ENCODE measurements at places on chromosomes 3 and 15.
A peak's percentile ranks its signal among the peaks of the same experiment; 100 is the strongest.

DNA sequence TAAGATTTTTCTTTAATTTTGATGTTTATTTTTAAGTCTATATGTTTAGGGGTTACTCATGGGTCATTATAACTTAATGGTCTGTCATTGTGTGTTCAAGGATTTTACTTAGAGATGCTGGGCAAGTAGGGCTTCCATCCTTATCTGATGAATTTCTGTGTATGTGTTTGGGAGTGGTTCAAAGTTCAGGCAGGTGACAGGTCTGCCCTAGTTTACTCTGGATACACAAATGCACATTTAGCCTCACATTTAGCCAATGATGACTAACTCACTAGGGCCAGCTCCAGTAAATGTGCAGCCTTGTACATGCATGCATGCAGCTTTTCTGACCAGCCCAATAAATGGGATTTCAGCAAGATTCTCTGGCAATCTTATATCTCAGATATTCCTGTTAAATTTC is 554.1 kb downstream of the SI start:
- no peak for DNase-seq

- no peak for DNase-seq
Observed at GRCh38 chr15:60044636-60045270, 40.6 kb downstream of the FOXB1 start.

- no peak for DNase-seq
Observed at GRCh38 chr3:103308921-103309320, 874.1 kb downstream of the ZPLD1 start.

- no peak for DNase-seq
Observed at GRCh38 chr15:80549191-80549590, 145.0 kb downstream of the ARNT2 start.

GRCh38 chr3:37218206-37218605 is 43.8 kb upstream of the LRRFIP2 start:
- DNase-seq: no peak

- no peak for DNase-seq
Observed at GRCh38 chr3:153274561-153274960, 112.5 kb downstream of the RAP2B start.

DNA sequence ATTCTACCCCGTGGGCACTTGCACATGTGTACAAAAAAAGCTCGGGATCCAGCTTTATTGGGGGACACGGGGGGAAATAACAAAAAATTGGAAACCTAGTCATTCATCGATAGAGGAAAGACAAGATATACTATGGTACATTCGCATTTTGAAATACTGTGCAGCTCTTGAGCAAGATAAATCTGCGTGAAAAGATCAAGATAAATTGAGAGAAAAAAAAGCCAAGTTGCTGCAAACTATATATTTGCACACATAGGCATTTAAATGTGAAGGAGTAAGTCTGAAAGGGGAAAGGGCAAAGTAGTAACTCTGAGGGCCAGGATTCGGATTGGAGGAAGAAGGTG is 620 bp upstream of the UBR1 start:
- no peak for DNase-seq

DNA sequence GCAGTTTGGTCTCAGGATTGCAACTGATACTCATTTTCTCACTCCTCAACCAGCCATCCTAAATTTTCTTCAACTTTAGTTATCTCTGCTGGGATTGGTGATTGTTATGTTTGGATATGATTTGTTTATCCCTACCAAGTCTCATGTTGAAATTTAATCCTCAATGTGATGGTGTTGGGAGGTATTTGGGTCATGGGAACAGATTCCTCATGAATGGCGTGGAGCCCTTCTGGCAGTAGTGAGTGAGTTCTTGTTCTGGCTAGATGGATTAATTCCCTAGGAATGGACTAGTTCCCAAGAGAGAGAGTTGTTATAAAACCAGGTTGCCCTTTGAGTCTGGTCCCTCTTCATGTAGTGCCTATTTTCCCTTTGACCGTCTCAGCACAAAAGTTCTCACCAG is 399.9 kb downstream of the SQOR start:
- no peak for DNase-seq

DNA sequence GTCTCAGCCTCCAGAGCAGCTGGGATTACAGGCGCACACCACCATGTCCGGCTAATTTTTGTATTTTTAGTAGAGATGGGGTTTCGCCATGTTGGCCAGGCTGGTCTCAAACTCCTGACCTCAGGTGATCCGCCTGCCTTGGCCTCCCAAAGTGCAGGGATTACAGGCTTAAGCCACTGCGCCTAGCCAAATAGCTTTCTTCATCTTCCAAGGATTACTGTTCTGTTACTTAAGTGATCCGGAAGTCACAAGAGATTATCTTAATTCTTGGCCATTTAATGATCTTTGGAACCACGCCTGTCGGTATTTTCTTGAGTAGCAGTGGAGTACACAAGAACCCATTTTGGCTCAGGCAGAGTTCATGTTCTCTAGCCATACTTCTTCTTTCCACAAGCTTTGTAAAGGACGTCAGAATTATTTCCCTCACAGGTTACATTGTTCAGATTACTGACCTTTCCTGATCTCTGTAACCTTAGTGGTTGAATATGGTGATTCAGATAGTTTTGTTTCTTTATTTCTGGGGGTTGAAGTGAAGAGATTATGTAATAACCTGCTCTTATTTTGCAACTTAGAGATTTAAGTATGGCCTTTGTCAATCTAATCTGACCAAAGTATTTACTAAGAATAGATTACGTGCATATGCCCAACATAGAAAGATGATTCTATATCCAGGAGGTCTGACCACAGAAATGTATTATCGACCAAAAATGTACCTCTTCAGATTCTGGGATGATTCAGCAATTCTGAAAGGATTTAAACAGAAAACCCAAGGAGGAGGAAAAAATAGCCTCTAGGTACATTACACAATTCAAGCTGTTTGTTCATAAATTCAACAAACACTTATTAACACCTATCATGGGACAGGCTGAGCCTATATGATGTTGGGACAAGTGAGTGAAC is 132.2 kb downstream of the GREM1 start:
- no peak for DNase-seq

GRCh38 chr15:68252925-68253534 is 23.5 kb upstream of the CLN6 start:
- peak; percentile 48 for DNase-seq

DNA sequence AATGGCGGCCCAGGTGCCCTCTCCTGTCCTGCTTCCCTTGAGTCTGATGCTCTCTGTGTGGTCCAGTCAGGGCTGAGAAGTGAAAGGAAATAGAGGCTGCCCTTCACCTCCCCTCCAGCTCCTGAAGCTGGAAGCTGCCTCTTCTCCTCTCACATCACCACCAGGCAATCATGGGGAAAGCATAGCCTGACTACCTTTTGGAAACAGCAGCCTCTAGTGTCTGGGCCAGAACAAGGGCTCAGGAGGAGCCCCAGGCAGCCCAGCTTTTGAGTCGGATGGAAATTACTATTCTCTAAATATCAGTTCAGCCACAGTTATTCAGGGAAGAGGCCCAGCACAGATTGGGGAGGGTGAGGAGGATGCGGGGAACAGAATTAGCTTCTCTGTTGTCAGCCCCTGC is 43.3 kb upstream of the CCDC174 start:
- no peak for DNase-seq

DNA sequence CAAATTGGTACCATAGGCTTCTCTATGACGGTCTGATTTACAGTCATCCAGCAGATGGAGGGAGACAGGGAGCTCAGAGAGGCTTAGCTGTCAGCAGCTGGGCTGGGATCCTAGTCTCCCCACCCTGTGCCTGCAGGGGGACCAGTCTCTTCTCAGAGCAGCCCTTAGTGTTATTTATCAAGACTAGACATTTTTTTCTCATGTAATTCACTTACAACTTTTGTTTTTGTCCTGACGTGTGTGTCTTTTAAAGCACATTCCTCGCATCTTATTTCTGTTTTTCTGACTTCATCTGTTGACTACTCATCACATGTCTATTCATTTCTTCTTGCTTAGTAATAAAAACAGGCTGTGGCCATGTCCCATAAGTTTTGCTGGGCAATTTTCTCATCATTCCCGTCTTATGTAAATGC is 116.1 kb downstream of the KLF13 start:
- DNase-seq: no peak

DNA sequence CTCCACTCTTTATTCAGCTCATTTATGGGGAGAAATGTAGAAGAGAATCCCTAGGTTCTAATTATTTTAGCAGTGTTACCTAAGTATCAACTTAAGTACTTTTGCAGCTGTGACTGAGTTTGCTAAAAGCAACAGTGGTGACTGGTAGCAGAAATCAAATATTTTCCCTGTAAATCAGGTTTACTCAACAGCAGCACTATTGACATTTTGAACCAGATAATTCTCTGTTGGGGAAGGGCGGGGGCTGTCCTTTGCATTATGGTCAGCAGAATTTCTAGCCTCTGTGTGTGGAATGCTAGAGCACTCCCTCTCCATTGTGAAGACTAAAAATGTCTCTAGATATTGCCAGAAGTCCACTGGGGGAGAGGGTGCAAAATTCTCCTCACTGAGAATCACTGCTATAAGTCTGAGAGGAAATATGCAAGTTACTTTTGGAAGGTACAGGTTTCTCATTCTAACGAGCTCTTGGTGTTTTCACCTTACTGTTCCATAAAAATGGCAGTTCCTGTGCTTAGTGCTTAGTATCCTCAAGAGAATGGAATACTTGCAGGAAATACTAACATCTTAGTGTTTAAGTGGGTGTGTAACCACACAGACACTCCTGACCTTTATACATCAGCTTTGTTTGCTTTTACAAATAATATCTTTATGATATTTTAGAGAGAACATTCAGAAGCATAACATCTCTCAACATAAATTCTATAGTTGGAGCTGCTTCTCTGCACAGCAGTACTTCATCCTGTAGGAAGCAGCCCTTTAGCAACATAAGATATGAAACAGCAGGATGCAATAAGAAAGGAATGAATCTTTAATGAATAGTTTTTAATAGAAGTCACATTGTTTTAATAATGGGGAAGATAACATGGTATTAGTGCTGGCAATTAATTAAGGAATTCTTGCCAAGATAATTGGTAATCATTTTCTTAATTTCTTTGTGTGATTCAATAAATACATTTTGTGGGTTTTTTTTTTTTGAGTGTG is 246.5 kb upstream of the GOLIM4 start:
- no peak for DNase-seq

- no peak for DNase-seq
Observed at GRCh38 chr3:133799794-133800585, 5.6 kb upstream of the SRPRB start.

DNA sequence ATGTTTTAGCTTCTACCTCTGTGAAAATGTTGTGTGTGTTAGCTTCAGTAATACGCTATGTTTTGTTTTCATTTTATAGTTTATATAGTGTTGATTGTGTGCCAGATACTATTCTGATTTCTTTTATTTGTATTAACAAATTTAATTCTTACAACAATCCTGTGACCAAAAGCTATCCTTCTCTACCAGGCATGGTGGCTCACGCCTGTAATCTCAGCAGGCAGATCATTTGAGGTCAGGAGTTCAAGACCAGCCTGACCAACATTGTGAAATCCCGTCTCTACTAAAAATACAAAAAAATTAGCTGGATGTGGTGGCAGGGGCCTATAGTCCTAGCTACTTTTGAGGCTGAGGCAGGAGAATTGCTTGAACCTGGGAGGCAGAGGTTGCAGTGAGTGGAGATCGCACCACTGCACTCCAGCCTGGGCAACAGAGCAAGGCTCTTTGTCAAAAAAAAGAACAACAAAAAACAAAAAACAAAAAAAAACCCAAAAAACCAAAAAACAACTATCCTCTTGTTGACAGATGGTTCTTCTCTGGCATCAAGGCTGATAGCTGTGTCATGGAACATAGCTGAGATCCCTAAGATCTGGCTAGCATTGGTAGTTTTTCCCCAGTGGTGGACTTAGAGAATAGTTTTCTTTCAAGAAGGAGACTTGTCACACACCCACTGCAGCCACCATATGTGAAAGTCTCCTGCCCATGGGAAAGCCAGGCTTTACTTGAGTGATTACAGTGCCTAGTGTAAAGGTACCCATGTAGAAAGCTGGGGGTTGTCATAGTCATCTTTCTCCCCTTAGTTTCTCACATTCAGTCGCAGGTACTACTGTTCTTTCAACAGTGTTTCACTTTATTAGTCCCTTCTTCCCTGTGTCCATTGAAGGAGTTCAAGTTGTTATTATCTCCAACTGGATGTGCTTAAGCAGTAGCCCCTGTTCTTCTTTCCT is 116.5 kb downstream of the UBE2E2 start:
- DNase-seq: no peak

DNA sequence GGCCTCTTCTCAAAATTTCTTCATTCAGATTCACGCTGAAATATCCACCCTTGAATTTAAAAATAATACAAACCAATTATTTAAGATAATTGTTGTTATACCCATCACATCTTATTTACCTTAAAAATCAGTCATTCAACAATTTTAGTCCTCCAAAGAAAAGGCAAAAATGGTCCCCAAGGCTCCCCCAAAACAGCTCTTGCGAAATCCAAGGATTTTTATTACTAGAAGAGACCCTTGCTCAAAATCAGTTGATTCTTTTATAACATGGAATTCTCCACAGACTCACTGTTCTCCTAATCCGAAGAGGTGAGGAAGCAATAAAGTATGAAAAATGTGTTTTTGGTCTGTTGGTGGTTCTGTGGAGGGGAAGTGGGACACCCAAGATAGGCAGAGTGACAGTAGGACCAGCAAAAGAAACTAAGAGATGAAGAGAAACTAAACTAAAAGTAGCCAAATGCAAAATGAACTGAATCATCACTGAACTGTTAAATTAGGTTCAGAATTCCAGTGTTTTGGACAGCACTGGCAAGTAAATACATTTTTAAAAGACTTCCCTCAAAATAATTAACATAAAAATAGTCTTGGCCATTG is 19.1 kb upstream of the PLCH1 start:
- DNase-seq: no peak

- DNase-seq: no peak
Observed at GRCh38 chr15:72847033-72847432, 63.5 kb upstream of the ADPGK start.

- no peak for DNase-seq
Observed at GRCh38 chr3:159447841-159448240, 540.8 kb upstream of the IL12A start.

- DNase-seq: no peak
Observed at GRCh38 chr15:85499371-85499887, 119.0 kb downstream of the AKAP13 start.

- no peak for DNase-seq
Observed at GRCh38 chr3:139944256-139944910, 9.4 kb downstream of the CLSTN2 start.

- peak; percentile 44 for DNase-seq
Observed at GRCh38 chr3:50674349-50675178, at the start of gene DOCK3. Gene DOCK3, plus strand, starts transcription at chr3:50674927. Its CDS starts 337 bp downstream, at chr3:50675264.

- DNase-seq: no peak
Observed at GRCh38 chr3:187456250-187456649, 88.1 kb downstream of the RTP4 start.

- no peak for DNase-seq
Observed at GRCh38 chr3:14875411-14876175, 56.8 kb downstream of the FGD5 start.

DNA sequence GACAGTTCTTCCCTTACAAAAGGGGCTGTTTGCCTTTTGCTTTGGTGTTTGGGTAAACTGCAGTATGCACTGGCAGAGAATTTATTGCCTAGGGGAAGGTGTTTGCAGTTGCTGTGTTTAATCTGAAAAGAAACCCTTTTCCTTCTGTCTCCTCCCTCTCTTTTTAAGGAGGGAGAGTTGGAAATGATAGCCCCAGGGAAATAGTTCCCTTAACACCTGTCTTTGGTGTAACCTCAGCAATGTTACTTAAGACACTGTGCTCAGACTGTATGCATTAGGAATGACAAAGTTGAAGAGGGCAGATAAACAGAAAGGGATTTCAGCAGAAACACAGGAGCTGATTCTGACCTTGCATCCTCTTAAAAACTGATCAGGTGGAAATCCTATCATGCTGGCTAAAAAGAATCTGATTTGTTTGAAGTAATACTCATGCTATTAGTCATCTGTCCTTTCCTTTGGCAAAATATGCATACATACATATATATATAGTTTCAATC is 125.4 kb downstream of the TP63 start:
- DNase-seq: no peak

GRCh38 chr3:184198509-184198908 is 12.5 kb downstream of the ABCF3 start:
- no peak for DNase-seq
